ENCODE measurements at places on chromosomes 13 and 19. TPM values are rescaled to one million over a fixed set of nuclear protein-coding genes. Genes with fewer than 3 reads are reported as not detected.

Gene CYP2A7
- total RNA-seq = not detected

Gene SOX21
- total RNA-seq = not detected

- H3K4me1 ChIP-seq = peaks cover 56% of the 10 kb centered on the region
- H3K4me3 ChIP-seq = no peak overlapping the region
Observed at GRCh38 chr19:16355293-16356043, 30.8 kb downstream of the KLF2 start.

DNA sequence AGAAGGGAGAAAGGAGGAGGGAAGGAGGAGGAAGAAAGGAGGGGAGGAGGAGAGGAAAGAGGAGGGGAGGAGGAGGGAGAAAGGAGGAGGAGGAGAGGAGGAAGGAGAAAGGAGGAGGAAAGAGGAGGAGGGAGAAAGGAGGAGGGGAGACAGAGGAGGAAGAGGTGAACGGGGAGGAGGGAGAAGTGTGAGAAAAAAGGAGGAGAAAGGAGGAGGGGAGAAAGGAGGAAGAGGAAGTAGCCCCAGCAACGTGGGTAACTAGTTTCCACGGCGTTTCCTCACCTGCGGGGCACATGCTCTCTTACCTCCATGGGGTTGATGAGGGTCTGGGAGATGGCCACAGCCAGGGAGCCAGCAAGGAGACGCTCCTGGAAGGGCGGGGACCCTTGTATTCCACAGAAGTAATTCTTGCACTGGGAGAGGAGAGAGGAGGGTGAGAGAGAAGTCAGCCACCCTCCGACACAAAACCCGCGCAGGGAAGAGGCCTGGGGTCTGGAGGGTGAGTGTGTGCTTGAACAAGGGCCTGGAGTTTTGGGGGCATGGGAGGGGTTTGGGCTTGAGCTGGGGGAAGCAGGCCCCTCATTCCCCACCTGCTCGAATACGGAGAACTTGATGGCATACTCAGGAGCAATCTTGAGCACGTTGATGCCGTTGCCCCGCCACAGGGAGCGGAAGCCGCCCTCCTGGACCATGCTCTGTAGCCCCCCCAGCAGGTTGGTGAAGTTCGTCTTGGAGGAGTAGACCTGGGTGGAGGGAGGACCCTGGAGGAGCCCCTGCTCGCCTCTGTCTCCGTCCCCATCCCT is 3.9 kb downstream of the SLC25A41 start:
- H3K4me3 ChIP-seq = peak overlapping the region; percentile 49
- no peak for DNase-seq
- H3K36me3 ChIP-seq = no peaks in the 10 kb centered on the region
- peaks cover 15% of the 10 kb centered on the region for H3K4me1 ChIP-seq
- no peaks in the 10 kb centered on the region for H3K27me3 ChIP-seq
- H3K27ac ChIP-seq = peak overlapping the region; percentile 68

- H3K4me1 ChIP-seq = peaks cover 42% of the 10 kb centered on the region
- H3K36me3 ChIP-seq = peaks cover 8% of the 10 kb centered on the region
- H3K27me3 ChIP-seq = no peaks in the 10 kb centered on the region
- peak overlapping the region; percentile 50 for H3K27ac ChIP-seq
- DNase-seq = no peak
- peak overlapping the region; percentile 99 for H3K4me3 ChIP-seq
Observed at GRCh38 chr19:24032651-24033050, 54.3 kb upstream of the ZNF254 start.

DNA sequence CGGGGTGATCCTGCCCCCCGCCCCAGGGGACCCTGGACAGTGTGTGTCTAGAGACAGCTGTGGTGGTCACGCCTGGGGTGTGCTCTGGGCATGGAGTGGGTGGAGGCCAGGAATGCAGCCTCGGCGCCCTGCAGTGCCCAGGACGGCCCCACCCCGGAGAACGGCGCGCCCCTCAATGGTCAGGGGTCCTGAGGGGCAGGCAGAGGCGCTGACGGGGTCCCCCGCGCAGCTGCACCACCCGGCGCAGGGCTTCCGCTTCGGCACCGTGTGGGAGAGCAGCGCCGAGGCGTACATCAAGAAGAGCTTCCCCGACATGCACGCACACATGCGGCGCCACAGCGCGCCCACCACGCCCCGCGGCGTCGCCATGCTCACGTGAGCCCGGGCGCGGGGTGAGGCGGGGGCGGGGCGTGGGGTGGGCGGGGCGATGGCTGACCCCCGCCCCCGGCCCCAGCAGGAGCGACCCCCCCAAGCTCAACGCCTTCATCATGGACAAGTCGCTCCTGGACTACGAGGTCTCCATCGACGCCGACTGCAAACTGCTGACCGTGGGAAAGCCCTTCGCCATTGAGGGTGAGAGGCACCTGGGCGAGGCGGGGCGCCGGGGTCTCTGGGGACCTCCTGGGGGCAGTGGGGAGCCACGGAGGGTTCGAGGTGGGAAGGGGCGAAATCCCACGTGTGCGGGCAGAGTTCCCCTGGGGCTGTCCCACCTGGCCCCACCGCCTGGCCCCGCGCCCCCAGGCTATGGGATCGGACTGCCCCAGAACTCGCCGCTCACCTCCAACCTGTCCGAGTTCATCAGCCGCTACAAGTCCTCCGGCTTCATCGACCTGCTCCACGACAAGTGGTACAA is 7.4 kb downstream of the GRIN3B start:
- DNase-seq = no peak
- no peak overlapping the region for H3K4me3 ChIP-seq
- peaks cover 4% of the 10 kb centered on the region for H3K27me3 ChIP-seq
- no peaks in the 10 kb centered on the region for H3K36me3 ChIP-seq
